Stimulated activated CD4-positive, alpha-beta T cell treated with anti-CD3 and anti-CD28 coated beads, Interleukin-15, amount 100 ng/mL, for 1 hour (primary cell): ENCODE measurements at places on chromosomes 7 and 10.
A peak's percentile ranks its signal among the peaks of the same experiment; 100 is the strongest.

DNA sequence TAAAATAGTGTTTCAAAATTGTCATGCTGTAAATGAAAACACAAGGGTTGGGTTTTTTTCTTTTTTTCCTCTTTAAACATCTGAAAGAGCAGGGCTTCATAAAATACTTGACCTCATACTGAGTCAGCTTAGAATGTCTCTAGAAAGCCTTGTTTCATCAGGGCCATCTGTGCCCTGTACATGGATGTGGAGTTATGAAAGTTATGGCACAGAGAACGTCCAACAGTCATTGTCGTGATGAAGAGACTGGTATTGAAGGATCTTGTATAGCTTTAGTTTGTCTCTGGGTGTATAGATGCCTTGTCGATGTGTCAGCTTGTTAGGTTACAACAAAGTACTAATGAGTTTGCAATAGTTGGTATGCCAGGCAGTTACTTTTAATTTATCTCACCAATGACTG is 127.3 kb downstream of the FAM204A start:
- DNase-seq = no peak

- no peak for DNase-seq
Observed at GRCh38 chr7:150556521-150557138, 10.6 kb upstream of the GIMAP4 start.

GRCh38 chr10:71981015-71981875 is 17.1 kb downstream of the CHST3 start:
- DNase-seq = no peak

DNA sequence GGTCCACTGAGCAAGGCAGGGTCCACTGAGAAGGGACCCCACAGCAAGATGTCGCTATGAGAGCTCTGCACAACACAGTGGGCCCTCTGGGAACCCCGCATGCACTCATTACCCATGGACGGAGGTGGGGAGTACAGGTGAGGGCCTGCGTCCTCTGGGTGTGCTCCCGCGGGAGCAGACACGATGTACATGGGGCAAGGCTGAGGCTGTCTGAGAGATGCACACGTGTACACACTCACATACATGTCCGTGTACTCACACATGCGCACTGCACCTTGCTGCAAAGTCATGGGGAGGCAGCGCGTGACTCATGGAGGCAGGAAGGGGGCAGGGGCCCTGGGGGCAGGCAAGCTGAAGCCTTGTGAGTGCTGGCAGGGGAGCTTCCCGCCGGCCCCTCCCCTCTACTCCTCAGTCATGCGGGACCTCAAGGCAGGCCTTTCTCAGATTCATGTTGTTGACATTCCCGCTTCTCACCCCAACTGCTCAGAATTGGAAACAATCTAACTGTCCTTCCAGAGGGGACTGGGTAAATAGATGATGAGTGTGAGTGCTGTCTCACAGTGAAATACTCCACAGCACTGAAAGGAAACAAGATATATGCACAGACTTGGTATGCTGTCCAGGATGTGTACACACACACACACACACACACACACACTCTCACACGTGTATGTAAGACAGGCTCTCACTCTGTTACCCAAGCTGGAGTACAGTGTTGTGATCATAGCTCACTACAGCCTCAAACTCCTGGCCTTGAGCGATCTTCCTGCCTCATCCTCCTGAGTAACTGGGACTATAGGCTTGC is 40.0 kb downstream of the GOLGA7B start:
- no peak for DNase-seq

DNA sequence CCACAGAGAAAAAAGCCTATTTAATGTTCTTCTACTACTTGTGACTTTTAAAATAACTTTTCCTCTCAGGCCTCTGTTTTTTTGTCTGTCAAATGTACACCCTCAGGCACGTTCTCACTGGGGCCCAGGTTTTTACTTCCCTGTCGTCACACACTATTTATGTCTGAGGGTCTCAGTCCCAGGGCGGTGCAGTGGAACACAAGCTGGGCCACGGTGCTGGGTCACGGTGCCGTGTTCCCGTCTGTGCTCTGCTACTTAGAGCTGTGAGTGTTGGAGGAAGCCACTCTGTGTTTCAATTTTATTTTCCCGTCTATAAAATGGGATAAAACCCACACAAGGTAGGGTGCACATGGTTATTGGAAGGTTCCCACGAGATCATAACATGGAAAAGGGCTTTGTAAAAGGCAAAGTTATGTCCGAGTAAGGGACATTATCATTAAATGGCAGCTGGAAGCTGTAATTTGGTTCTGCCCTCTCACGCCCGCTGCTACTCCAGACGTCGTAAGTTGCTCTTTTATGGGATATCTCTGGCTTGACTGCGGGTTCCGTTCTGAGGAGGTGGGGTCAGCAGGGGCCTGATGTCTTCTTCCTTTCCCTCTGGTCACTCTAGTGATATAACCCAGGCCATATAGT is 25.2 kb downstream of the ZNF775 start:
- DNase-seq = no peak

DNA sequence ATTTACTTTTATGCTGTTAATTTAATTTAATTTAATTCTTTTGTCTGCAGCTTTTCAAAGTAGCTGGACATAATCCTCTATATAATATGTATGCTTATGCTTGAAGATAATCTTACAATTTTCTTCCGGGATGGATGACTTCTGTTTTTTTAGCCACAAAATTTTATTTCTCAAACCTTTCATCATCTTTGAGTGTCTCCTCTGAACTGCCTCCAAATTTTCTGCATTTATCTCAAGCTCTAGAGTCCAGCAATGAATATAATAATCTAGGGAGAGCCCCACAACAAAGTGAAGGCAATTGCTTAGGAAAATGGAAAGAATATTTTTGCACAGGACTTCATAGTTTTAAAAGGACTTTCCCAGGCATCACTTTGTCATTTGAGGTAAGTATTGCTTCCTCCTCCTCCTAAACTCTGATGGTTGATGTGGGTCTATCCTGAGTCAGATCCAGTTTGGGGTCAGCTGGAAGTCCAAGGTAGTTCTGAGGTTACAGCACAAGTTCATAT is 53.7 kb upstream of the FAM3C start:
- no peak for DNase-seq

GRCh38 chr7:158587162-158588084 is at the start of gene PTPRN2:
Gene PTPRN2 (minus strand): TSS chr7:158587823.
- DNase-seq = peak; percentile 15

DNA sequence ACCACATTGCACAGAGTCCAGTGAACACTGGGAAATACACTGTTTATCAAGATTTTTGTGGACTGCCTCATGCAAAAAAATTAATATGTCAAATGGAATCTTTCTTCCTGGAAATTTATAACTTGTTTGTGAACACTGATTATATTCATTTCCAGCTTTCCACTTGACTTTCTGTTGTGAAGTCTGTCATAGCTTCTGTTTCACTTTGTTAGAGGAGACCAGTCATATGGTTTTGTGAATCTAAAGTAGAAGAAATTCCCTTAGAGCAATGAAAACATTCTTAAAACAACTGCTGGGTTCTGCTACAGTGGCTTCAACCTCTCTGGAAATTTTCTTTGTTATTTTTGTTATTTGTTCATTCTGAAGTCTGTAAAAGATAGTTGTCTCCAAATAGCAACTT is 349.5 kb upstream of the NFE2L3 start:
- DNase-seq = no peak

DNA sequence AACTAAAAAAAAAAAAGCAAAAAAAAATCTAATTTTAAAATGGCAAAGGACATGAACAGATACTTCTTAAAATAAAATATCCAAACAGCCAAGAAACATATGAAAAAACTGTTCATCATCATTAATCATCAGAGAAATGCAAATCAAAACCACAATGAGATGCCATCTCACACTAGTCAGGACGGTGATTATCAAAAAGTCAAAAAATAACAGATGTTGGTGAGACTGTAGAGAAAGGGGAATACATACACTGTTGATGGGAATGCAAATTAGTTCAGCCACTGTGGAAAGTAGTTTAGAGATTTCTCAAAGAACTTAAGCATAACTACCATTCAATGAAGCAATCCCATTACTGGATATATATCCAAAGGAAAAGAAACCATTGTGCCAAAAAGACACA is 30.2 kb downstream of the COBL start:
- DNase-seq = no peak

DNA sequence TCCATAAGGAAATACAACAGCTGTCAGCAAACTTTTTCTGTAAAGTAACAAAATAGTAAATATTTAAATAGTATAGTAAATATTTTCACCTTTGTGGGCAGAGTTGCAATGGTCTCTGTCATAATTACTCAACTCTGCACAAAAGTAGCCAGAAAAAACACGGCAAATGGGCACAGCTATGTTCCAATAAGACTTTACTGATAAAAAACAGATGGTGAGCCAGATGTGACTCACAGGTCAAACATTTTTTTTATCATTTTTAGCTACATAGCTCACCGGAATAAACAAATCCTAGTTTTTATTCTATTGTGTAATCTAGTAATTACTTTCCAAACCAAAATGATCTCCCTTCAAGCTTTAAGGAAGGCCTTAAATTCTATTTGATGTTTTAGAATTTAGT is 55.3 kb downstream of the NCAPG2 start:
- DNase-seq = no peak

- no peak for DNase-seq
Observed at GRCh38 chr10:70584366-70584765, 18.2 kb downstream of the PRF1 start.

GRCh38 chr10:4941540-4942330 is 21.5 kb upstream of the AKR1C1 start:
- DNase-seq = no peak

GRCh38 chr10:130858626-130859025 is 452.9 kb downstream of the TCERG1L start:
- no peak for DNase-seq

DNA sequence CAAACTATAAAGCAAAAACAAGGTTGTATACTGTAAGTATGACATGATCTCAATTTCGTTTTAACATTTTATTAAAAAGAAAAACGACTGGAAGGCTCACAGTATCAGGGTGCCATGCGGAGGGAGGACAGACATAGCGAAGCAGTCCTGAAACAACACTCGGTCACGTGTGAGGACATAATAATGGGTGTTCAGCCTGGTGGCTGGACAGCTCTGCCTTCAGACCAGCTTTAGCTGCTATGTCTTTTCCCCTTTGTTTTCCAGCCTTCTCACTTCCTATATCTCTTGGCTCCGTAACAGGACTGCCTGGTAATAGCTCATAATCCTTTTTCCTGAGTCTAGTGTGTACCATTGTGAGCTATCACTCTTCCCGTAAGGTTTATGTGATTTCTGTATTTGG is 18.4 kb upstream of the KLF14 start:
- DNase-seq = no peak

DNA sequence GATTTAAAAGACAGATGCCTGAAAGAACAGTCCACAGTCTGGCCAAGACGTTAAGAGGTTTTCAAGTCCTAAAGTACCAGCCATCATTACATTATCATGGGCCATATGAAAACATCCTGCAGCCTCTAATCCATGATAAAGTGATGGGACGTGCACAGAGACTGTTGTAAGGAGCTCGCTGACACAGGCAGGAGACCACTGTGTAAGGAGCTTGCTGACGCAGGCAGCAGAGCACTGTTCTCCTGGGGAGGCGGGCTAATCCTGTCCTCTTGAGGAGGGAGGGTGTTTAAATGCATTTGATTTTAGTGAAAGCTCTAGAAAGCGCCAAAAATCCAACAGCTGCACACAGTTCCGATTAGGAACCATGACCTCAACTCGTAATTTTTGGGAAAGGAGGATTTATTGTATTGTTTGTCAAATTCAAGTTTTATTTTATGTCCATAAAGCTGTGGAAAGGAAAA is 16.9 kb downstream of the SVIL start:
- DNase-seq = no peak

DNA sequence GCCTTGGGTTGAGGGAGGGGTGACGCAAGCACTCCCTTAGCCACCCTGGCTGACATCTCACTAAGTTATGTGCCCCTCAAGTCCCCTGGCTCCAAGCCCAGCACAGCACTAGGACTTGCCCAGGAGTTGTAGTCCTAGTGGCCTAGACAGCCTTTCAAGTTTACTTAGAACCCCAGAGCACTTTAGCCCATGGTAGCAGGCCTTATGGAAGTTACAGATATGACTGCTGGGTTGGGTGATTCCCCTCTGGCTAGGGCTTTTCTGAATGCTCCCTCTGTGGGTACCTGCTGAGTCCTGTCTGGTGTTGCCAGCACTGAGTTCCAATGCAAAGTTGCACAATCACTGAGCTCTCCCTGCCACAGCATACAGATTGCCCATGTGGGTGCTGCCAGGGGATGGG is 83.2 kb downstream of the AHCYL2 start:
- DNase-seq = no peak

- DNase-seq = no peak
Observed at GRCh38 chr7:117458977-117459583, 20.7 kb upstream of the CFTR start.

GRCh38 chr7:25891591-25891990 is 260.4 kb upstream of the NFE2L3 start:
- no peak for DNase-seq

- DNase-seq = no peak
Observed at GRCh38 chr10:33112831-33113455, 154.9 kb upstream of the ITGB1 start.

GRCh38 chr7:131096267-131096927 is 231.3 kb upstream of the MKLN1 start:
- no peak for DNase-seq

DNA sequence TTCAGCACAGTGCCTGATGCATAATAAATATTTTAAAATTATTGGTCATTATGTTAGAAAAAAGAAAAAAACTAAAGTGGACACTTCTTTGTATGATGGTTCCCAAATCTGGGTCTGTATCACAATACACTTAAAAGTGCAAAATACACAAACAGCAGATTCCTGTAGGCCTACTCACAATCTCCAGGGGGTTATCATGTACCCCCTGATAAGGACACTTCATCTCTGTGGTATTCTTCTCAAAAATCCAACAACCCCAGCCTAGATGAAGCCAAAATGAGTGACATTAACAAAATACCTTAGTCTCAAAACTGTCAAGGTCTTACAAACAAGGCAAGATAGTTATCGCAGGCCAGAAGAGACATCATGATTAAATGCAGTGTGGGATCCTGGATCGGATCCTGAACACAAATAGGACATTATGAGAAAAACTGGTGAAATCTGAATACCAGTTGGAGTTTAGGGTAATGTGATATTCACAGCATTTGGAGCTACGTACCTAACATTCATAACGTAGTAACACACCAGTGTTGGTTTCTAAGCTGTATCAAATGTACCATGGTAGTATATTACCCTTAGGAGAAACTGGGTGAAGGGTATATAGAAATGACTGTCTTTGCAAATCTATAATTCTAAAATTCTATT is 45.2 kb downstream of the NSUN6 start:
- DNase-seq = no peak

DNA sequence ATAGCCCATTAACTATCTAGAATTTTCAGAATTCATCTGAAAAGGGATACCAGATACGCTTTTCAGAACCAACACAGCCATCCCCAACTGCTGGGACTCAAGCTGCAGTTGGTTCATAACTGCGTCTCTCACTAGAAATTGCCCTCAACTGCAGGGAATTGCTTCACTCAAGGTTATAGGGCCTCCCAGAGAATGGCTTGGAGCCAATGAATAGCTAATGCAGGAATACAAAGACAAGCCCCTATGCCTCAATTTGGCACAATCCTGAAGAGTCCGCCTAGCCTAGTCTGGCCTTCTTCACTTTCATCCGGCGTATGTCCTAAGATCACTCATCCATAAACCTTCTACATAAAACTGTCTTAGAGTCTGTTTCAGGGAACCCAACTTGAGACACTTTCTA is 164.0 kb downstream of the SKAP2 start:
- no peak for DNase-seq

GRCh38 chr7:37982423-37982822 is 62.0 kb downstream of the EPDR1 start:
- no peak for DNase-seq
